Suppressor macrophage treated with lipopolysaccharide for 1 hour (primary cell): ENCODE measurements at places on chromosomes 5 and 9.

GRCh38 chr9:137029058-137029936 is 1.3 kb upstream of the ABCA2 start:
- DNase-seq, result peak; percentile 88

DNA sequence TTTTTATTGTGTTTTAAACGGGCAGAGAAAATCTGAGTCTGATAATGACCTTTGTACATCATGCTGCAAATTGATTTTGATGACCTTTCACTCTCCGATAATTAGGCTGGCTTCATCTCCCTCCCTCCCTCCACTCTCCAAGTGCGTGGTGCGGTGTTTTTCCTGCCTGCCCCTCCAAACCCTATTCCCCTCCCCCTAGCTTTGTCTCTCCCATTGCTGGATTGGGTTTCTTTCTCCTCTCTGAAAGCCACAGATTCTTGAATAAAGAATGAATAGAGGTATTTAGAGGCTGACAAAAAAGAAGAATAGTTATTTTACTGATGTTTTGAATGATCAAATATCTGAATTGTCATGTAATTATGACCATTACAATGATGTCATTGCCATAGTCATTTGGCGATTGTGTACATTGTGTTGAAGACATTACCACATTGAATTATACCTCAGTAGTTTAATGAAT is 571.1 kb upstream of the ZNF608 start:
- no peak for DNase-seq

- no peak for DNase-seq
These were observed 155.1 kb downstream of the CCDC192 start for GRCh38 chr5:127858116-127858784.

- DNase-seq, result no peak
These were observed 8.5 kb downstream of the ZDHHC12 start for GRCh38 chr9:128715436-128715750.

DNA sequence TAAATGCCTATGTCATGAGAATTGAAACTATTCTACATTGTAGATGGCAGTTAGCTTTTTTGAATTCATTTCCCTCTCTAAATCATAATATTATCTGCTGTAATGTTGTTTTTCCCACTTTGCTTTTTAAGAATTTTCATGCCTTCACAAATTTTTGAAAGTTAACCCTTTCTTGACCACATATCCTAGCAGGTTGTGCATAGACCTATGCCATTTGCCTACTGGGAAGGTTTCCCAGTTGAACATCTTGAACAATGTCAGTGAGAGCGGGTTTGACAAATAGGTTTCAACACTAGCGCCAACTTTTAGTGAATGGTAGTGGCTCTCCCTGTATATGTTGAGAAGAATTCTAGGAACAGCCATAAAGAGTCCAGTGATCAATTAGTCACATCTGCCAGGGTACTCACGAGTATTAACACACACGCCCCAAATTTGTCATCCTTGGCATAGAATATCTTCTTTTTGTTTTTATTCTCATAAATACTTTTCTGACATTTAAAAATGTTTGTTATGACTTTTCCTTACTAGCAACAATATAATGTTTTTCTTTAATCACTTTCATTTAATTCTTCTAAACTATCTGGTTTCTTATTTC is 307.6 kb downstream of the PJA2 start:
- no peak for DNase-seq

GRCh38 chr5:142644640-142645361 is 41.1 kb downstream of the FGF1 start:
- peak; percentile 46 for DNase-seq

GRCh38 chr5:158368686-158369085 is 509.7 kb upstream of the CLINT1 start:
- DNase-seq, result no peak

DNA sequence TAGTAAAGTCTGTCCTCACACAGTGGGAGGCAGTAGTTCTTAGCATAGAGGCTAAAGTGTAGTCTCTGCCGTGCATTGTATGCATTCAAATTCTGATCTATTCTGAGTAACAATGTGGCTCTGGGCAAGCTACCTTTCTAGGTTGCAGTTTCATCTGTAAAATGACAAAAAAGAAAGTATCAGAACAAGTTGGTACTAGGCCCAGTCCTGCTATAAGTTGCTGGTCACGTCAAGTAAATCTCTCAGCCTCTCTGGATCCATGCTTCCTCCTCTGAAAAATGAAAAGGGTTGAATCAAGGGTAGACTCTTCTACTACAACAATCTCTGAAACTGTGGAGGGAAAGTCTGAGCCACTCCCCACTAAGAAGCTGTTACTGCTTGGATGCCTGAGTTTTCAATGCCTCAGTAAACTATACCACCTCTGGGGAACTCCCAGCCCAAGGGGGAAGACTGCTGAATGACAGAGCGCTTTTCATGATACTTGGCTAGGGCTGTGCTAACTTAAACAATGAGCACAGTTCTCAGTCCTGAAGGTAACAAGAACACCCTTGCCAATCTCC is 34.5 kb upstream of the SPARC start:
- peak; percentile 42 for DNase-seq

- peak; percentile 83 for DNase-seq
These were observed 145.7 kb upstream of the DAB2 start for GRCh38 chr5:39570403-39571027.

GRCh38 chr5:130462516-130462915 is 558.3 kb downstream of the CHSY3 start:
- no peak for DNase-seq

DNA sequence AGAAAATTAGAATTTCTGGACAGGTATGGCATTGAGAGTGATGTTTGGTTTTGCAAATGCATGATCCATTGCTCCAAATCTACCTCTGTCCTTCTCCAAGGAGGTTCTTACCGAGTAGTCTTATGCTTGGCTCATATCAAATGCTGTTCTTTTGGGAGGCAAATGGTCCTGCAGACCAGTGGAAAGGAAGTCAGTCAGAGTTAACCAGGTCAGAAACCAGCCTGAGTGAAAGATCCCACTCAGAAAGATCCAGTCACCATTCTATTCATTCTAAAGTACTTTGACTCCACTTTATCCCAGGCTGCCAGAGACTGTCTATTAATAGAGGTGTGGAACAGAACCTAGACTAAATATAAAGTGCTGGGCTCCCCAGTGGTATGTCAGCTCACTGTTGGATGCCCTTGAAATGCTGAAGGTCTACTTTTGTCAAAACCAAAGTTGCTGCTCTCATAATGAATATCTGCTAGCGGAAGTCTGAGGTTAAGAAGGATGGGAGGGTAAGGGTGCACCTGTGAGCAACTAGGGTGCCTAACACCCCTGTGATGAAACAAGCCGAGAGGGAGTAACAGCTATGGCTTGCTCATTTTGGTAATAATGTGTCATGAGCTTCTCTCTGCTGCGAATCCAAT is 302.2 kb downstream of the ZNF608 start:
- DNase-seq, result no peak
